RPMI8226 (cell line): ENCODE measurements at places on chromosomes 2 and 18.

GRCh38 chr18:53937037-53937436 is 287.4 kb downstream of the MBD2 start:
- no peak for DNase-seq

- DNase-seq, result no peak
Observed at GRCh38 chr2:36438449-36438977, 82.9 kb downstream of the CRIM1 start.

GRCh38 chr18:5370332-5370731 is 74.8 kb upstream of the ZBTB14 start:
- no peak for DNase-seq

DNA sequence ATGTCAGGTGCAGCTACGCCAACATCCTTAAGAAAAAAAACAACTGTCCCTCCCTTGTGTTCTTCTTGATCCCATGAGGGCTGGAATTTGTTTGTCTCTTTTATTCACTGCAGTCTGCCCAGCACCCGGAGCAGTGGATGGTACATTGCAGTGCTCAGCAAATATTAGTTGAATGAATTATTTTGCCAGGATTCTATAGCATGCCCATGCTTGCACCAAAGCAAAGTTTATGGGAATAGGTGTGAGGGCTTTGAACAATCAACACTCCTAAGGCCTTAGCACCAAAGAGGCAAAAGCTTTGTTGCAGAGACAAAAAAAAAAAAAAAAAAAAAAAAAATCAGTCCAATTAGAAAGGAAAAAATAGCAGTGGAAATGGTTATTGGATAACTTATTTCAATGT is 28.7 kb upstream of the DCC start:
- DNase-seq, result no peak

DNA sequence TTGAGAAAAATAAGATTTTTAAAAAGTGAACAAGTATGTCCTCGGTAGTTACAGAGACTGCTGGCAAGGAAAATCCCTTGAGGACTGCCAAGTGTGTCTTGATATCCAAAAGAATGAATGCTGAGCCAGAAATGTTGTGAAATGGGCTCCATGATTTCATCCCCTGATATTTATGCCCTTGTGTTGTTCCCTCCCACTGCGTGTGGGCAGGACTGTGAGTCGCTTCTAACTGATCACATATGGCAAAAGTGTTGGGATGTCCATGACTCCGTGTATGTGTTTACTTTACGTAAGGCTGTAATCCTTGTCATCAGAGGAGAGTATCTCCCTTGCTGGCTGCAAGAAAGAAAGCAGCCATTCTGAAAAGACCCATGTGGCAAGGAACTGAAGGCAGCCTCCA is 285.1 kb downstream of the SS18 start:
- no peak for DNase-seq

DNA sequence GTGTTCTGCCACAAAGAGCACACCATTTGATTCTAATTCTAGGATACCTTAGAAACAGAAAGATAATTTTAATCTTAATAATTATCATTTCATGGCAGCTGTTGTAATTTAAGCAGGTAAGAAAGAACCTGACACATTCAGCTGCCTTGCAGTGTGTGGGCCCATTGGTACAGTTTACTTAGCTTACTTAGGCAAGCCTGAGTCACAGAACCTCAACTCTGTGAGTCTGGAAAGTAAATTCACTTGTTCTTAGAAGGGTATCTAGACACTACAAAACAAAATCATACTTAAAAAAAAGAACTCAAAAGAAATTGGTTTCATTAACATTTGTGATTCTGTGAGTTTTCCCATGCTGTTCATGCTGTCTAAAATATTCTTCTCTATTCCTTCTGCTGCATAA is 956.3 kb upstream of the SLC39A10 start:
- no peak for DNase-seq

DNA sequence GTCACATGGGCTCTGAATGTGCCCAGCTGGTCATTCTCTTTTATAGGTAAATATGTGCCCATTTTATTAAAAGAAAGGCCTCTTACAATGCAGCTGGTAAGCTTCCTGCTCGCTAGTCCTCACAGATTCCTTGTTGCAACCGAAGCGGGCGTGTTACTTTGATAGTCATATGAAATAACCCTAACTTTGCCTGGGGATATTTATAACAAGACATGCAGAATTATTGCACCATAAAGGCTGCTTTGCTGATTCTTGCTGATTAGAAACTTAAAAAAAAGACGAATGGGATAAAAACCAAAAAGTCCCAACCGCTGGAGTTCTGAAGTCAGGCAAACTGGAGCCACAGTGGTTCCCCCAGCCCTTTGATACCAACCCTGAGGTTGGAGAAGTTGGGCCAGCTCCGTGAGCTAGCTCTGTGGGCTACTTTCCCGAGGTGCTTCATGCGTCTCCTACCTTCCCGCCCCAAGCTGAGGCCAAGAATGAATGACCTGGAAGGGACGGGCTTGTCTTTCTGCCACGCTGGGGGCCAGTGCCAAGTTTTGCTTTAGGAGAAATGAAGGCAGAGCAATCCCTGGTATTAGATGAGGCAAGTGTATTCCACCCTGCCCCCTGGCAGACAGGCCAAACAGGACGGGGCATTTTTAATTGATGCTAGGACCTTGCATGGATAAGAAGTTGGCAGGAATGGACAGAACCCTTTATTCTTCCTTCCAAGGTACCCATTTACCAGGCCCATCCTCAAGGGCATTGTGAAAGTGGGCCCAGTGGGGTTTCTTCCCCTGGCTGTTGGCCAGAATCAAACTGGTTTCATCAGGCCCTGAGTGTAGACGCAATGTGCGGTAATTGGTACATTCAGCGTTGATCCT is 140.4 kb downstream of the KCTD1 start:
- DNase-seq, result no peak

DNA sequence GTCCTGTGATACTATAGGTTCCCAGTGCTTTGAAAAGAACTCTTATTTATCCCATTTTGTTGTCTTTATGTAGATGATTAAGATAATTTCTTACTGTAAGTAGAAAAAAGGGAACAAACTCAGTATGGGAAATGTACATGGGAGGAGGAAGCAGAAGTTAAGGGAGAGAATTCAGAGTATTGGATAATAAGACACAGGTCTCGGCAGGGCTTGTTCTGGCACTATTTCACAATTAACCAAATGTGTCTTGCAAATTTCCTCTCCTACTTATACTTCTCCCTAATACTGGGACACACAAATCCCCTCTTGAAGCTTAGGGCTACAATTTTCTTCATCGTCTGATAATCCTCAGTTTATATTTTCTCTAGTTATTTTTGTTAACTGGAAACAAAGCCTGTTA is 744.0 kb downstream of the ADCYAP1 start:
- no peak for DNase-seq

- no peak for DNase-seq
Observed at GRCh38 chr2:69132960-69133590, 120.1 kb downstream of the ANTXR1 start.

GRCh38 chr2:190328573-190329147 is 9.0 kb upstream of the HIBCH start:
- no peak for DNase-seq

- no peak for DNase-seq
Observed at GRCh38 chr2:33522576-33522975, 46.1 kb downstream of the RASGRP3 start.

DNA sequence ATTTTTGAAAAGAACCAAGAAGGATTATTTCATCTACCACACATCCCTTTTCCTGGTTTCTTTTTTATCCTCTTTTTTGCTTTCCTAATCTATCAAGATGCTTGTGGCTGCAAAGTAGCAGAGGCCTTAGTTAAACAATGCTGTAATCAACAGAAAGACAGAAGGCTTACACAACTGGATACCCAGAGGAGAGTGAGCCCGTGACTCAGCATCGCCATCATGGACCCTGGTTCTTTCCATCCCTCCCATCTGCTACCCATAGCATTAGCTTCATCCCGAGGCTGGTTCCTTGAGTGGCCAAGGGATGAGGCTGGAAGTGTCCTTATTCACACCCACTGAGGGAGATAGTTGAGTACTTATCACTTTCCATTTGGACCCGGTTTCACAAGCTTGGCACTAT is 7.5 kb upstream of the HAAO start:
- no peak for DNase-seq

GRCh38 chr2:2793925-2794560 is 463.0 kb upstream of the MYT1L start:
- DNase-seq, result no peak

GRCh38 chr2:97728091-97728731 is 14.8 kb downstream of the ZAP70 start:
- DNase-seq, result peak; percentile 50

DNA sequence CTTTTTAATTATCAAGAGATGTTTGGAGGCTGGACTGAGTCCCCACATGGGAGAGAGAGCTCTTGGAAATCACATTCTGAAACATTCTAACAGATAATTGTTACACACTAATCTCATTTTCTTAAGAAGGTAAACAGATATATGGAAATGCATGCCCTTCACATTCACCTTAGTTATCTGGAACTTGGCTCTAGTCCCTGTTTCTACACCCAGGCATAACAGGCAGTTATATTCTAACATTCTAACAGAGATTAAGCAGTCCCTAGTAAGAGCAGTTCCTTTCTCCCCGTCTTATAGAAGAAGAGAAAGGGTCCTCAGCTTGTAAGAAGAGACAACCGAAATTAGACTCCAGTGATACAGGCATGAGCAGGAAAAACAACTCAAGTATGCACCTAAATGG is 385.4 kb downstream of the SOX11 start:
- no peak for DNase-seq

- no peak for DNase-seq
Observed at GRCh38 chr18:3347286-3347803, 85.4 kb downstream of the MYL12B start.

- no peak for DNase-seq
Observed at GRCh38 chr18:8730080-8730827, 24.9 kb downstream of the MTCL1 start.

DNA sequence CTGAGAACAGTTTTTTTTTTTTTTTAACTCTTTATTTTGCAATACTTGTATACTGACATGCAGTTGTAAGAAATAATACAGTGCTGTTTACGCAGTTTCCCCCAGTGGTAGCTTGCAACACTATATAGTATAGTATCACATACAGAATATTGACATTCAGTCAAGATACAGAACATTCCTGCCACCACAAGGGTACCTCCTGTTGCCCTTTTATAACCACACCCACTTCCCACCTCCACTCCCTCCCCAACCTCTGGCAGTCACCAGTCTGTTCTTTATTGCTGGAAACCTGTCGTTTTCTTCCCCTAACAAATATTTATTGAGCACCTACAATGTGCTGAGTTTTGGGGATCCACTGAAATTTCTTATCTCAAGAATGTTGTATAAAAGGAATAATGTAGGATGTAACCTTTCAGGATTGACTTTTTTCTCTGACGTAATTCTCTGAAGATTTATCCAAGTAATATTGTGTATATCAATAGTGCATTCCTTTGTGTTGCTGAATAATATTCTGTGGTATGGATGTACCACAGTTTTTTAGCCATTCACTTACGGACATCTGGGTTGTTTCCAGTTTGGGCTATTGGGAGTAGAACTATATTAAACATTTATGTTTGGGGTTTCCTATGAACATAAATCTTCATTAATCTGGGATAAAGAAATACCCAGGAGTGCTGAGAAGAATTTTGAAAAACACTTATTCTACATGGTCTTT is 51.4 kb upstream of the EML6 start:
- DNase-seq, result no peak

DNA sequence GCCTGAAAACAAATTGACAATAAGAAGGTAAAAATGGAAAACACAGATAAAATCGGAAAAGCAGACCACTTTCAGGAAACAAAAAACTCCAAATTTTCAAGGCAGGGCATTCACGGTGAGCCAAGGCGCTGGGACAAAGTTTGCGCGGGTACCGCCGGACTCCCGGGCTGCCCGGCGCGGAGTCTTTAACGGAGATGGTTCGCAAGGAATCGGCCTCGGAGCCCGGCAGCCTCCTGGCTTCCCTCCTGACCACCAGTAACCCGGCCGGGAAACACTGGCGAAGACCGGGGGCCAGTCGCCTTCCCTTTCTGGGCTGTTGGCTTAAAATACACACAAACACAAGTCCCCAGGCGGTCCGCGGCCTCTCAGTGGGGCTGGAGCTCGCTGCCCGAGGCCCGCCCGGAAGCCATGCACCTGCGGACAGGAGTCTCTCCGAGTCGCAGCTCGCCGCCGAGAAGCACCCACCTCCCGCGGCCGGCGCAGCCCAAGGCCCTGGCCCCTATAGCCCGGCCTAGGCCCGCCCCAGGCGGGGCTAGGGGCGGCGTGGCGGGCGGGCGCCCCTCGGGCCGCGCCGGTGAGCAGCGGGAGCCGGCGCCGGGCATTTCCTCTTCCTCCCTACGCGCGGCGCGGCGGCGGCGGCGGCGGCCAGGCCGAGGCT is 622 bp upstream of the KCMF1 start:
- no peak for DNase-seq

GRCh38 chr2:121345887-121346286 is 60.9 kb upstream of the TFCP2L1 start:
- DNase-seq, result no peak

GRCh38 chr2:98839292-98839691 is 96.7 kb downstream of the CRACDL start:
- DNase-seq, result no peak

- DNase-seq, result peak; percentile 87
Observed at GRCh38 chr2:151409601-151410484, at the start of gene RIF1. TSS of gene RIF1 (plus strand) at chr2:151409902. CDS start at chr2:151410424, 522 bp downstream.

- no peak for DNase-seq
Observed at GRCh38 chr18:39751921-39752320, 2186.3 kb upstream of the CELF4 start.

DNA sequence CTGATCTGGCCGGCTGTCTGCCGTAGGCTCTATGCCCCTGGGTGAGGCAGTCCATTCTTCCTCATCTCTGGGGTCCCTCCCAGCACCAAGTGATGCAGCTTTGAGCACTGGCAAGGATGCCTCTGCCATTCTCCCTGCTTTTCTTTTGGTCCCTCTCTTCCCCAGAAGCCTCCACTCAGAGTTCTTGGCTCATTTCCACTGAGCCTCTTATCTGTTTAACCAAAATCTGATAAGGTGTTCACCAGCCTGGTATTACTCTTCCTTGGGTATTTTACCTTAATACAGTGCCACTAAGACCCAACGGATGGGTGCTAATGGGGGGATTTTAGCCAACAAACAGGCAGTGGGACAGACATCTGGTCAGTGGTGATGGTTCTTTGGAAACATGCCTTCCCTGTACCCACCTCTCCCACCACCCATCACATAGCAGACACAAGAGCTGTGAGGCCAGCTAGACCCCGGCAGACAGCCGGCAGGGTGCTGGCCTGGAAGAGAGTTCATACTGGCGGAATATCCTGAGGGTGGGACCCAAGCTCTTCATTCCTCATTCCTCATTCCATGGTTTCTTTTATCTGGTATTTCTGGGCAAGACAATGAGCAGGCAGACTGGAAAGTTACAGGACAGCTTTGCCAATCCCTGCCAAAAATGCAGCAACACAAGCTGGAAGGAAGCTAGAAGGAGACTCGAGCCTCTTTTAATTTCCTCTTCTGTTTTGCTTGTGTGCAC is 34.6 kb downstream of the ZBTB7C start:
- DNase-seq, result no peak

DNA sequence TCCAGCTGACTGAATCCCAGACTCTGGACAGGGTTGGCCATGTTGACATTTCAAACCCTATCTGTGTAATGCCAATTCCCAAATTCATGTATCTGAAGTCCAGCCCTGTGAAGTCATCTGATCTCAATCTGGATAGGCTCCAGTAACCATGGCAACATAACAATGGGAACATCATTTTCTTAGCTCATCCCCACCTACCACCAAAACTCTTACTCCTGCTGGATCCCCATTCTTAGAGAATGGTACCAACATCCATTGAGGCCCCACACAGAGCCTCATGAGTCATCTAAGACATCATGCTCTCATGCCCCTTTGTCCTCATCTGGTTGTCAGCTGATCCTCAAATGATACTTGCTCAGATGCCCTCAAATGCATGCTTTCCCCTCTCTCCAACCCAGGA is 58.9 kb upstream of the TEX51 start:
- DNase-seq, result no peak

- DNase-seq, result no peak
Observed at GRCh38 chr18:31683106-31683505, 1.3 kb downstream of the B4GALT6 start.
